ENCODE measurements at places on chromosomes 11 and 22. TPM values are rescaled to one million over a fixed set of nuclear protein-coding genes. Genes with fewer than 3 reads are reported as not detected.

AIFM3 gene
- 0.56 TPM for total RNA-seq

MYOD1 gene
- total RNA-seq: not detected

KDM4E gene
- total RNA-seq: not detected

C2CD2L gene
- 8.5 TPM for total RNA-seq

MYO7A gene
- 0.13 TPM for total RNA-seq
